ENCODE measurements at places on chromosomes 3 and 15. TPM values are rescaled to one million over a fixed set of nuclear protein-coding genes. Genes with fewer than 3 reads are reported as not detected.

Gene VPS8
- total RNA-seq = 75.3 TPM

Gene TGM5
- total RNA-seq = not detected

Gene IVD
- total RNA-seq = 78.0 TPM

Gene AMIGO3
- total RNA-seq = not detected

Gene ASB14
- 19.4 TPM for total RNA-seq

Gene NSUN3
- total RNA-seq = 7.9 TPM

Gene PXYLP1
- total RNA-seq = 25.2 TPM

Gene BCL2A1
- 3.0 TPM for total RNA-seq

Gene CAMKV
- not detected for total RNA-seq

Gene BTD
- 11.6 TPM for total RNA-seq

Gene GSK3B
- total RNA-seq = 55.4 TPM

Gene TF
- total RNA-seq = 76.0 TPM

Gene CHRM5
- total RNA-seq = not detected

Gene KLHL40
- 0.69 TPM for total RNA-seq

Gene HDC
- total RNA-seq = not detected

Gene PCYT1A
- total RNA-seq = 110 TPM

Gene THAP10
- total RNA-seq = 3.8 TPM

Gene SLC27A2
- not detected for total RNA-seq

Data from heart left ventricle (tissue), 16 donors.